ENCODE measurements at places on chromosomes 4 and X.
A peak's percentile ranks its signal among the peaks of the same experiment; 100 is the strongest.

GRCh38 chr4:90093526-90093925 is 33.7 kb upstream of the CCSER1 start:
- no peak for DNase-seq

DNA sequence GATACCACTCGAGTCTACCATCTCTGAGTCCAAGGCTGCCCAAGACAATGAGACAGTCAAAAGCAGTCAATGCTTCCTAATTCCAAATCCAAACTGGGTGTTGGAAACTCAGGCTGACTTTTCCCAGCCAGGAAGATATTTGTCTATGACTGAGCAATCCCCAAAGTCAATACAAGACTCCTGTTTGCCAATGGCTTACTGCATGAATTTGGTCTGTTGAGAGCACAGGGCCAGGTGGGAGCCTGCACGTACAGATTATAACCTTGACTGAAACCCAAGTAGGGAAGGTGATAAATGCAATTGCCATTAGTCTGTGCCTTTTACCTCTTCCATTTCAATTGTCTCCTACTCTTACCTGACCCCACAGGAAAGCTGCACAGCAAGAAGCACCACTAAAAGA is 72.6 kb upstream of the PPARGC1A start:
- no peak for DNase-seq

- no peak for DNase-seq
These were observed 136.0 kb downstream of the GABRB1 start for GRCh38 chr4:47167081-47168035.

DNA sequence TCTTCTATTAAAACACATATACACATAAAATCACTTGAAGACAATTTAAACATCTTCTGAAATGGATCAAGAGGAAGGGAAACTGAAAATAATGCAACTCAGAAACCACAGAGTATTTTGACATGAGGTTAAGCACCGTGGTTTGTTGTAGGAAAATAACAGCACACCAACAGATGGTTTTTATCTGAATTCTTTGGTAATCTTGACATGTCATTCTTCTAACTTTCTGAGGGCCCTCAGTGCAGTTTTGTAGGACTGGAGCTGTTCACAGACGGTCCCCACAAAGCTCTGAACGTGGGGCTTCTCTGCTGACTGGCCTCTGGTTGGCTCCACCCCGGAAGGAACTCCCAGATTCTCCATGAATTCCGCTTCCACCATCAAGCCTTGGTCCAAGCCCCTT is 16.0 kb upstream of the TLR8 start:
- DNase-seq, result no peak

DNA sequence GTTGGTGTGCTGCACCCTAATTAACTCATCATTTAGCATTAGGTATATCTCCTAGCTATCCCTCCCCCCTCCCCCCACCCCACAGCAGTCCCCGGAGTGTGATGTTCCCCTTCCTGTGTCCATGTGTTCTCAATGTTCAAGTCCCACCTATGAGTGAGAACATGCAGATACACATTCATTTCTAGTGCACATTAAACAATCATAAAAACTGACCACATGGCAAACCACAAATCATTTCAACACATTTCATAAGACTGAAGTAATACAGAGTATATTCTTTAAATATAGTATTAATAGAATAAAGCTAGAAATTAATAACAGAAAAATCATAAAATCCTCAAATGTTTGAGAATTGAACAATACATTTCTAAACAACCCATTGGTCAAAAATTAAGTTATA is 34.1 kb downstream of the PRKG2 start:
- DNase-seq, result no peak

DNA sequence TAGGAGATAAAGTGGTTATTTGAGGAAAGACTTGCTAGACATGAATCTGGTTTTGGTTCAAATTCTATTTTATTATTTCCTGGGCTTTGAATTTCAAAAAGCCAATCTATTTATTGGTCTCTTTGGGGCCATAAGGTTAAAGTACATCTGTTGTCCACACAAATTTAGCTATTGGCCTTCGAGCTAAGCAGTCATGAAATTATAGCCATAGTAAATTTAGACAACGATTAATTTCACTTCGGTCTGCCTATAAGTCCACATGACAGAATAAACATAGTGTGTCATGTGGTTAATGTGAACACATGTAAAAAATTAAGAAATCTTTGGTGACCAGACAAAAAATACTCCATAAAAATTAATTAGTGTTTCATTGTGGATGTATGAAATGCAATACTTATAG is 161.9 kb downstream of the PALLD start:
- no peak for DNase-seq

GRCh38 chr4:77012726-77013125 is 63.1 kb downstream of the CCNI start:
- no peak for DNase-seq

DNA sequence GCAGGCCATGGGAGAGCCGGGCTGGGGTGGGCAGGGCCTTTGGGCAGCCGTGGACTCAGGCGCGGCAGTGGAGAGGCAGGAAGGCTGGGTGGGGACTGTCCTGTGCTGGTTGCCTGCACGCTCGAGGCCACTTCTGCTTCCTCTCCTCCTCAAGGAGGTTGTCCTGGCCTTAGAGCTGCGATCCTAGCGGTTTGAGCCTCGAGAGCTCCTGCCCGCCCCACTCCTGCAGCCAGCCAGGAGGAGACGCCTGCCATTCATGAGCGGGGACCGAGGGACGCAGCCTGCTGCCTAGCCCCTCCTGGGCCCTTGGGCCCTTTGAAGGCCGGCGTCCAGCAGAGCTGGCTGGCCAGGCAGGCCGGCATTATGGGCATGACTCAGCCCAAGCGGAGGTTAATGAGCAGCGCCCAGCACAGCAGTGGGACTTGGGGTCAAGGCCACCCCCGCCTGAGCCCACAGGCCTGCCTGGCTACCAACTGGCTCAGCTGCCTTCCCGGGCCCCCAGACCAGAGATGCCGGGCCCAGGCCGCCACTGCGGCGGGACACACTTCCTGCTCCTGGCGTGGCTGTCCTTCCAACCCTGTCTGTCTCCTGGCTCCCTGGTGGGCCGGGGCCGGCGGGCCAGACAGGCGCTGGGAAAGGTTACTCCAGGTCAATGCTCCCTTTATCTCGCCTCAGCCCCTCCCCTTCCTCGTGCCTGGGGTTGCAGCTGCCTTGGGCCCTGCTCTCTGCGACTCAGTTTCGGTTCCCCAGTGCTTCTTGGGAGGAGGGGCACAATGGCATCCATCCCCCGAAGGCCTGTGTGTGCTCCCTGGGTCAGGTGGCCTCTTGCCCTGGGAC is 1.8 kb downstream of the ABCD1 start:
- DNase-seq, result peak; percentile 65

DNA sequence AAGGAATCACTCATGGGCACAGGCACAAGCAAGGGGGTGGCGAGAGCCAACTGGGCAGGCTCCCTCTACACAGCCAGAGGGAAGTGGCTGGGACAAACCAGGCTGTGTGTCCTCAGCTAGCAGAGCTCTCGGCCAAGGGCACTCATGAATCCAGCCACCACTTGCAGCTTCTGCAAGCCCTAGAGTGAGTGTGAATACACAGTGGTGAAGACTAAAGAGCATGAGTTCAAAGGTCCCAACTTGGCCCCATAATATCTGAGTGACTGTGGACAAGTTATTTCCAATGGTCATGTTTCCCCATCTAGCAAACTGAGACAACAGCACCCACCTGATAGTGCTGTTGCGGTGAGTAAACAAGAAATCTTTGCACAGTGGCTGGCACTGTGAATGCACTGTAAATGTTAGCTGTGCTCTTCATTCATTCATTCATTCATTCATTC is 51.7 kb downstream of the ADGRG2 start:
- DNase-seq, result no peak

- no peak for DNase-seq
These were observed 2.9 kb downstream of the MSANTD1 start for GRCh38 chr4:3251691-3252479.

DNA sequence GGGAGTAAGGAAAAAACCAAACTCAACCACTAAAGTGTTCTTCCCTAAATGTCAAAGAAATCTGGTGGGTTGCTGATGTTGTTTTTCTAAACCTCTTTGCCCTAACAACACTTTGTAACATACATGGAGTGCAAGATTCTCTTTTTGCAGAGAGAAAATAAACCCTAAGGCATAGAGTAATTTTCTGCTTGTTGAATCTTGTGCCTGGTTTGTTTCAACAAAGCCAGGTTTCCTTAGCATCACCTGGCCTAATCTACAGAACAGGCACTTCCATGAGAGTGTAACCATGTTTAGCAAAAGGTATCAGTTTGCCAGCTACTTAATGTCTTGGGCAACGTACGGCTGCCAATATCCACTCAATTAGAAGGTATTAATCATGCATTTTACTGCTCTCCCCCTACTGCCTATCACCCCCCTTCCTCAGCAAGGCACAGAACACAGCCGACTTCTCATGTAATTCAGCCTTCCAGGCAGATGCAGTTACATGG is 219.2 kb downstream of the MAML3 start:
- no peak for DNase-seq

- no peak for DNase-seq
These were observed 40.6 kb downstream of the ZNF81 start for GRCh38 chrX:47877327-47877726.

DNA sequence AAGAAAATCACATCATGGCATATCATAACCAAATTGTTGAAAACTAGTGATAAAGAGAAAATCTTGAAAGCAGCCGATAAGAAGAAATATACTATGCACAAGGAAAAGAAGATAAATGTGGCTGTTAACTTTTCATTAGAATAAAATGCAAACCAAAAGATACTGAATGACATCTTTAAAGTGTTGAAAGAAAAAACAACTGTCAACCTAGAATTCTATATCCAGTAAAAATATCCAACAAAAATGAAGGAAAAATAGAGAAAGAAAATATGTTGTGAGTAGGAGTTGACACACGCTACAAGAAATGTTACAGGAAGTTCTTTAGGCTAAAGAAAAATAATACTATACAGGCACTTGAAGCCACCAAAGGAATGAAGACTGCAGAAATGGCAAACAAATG is 82.0 kb downstream of the FAM184B start:
- no peak for DNase-seq

DNA sequence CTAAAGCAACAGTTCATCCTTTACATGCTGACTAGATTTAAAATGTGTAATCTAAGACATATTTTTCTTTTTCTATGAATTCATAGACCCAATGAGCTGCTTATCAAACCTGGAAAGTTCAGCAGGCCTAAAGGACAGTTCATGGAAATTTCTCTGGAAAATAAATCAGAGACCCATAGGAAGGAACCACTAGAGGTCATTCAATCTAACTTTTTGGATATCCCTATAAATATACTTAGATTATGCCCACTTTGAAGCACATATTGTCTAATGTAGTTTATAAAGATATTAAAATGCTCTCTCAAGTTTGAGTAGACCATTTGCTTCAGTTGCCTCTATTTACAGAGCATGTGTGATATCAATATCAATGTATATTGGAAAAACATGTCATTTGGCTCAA is 473.0 kb downstream of the FAT4 start:
- no peak for DNase-seq

DNA sequence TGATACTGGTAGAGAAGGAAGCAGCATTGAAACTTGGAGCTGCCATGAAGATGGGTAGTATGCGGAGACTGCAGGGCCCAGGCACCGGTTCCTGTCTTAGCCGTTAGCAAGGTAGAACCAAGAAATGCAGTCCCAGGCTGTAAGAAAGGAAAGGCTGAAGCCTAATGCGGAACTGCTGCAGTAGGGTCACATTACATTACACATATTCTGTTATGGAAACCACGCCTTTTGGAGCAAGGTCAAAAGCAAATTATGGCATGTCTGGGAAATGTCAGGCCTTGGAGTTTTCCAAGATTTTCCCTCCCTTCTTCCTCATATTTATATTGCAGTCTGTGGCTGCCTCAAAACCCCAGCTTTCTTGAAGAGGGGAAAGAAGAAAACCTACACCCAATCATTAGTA is 204.8 kb upstream of the RASGEF1B start:
- no peak for DNase-seq

DNA sequence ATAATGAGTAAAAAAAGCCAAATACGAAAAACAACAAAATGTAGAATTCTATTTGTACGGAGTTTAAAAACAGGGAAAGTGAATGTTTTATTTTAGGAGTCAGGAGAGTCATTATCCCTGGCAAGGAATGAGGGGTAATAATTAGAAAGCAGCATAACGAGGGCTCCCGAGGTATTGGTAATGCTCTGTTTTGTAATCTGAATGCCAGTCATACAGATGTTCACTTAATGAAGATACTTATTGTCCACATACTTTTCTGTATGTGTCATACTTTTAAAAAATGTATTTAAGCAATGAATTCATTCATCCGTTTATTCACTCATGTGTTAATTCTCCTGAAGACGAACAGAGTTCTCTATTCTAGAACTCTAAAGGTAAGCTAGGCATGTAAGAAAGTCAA is 87.8 kb upstream of the BMP2K start:
- DNase-seq, result no peak

DNA sequence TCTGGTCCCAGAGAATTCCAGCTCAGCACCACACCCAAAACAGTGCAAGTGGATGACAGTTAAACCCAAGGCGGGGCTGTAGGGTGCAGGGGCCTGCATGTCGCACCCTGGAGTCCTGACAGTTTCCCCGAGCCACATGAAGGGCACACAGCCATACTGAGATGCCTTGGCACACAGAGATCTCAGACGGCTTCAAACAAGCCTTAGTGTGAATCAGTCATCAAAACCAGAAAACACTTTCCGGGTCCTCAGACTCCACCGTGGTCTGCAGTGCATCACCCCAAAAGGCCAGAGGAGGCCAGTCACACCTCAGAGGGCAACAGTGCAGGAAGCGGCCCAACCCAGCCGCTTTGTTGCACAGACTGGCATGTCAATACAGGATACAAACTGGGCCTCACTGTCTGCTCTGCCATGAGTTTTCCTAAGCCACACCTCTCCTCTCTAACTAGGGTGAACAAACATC is 64.6 kb upstream of the ENPP6 start:
- DNase-seq, result peak; percentile 25

DNA sequence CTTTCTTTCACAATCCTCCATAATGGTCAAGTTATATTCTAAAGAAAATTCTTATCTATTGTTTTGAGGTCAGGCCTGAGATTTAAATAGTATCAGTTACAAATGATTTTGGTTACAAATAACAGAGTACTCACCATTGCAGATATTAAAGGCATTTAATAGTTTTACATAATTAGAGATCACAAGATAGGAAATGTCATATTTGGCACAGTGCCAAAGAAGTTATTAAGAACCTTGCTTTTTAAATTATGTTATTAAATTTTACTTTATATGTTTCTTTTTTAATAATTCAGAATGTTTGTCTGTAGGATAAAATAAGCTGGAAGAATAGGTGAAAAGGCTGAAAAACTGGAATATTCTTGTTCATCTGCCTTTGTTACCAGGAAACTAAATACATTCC is 1174.7 kb downstream of the PCDH18 start:
- no peak for DNase-seq

GRCh38 chr4:89995006-89995405 is 100.4 kb downstream of the MMRN1 start:
- DNase-seq, result no peak

DNA sequence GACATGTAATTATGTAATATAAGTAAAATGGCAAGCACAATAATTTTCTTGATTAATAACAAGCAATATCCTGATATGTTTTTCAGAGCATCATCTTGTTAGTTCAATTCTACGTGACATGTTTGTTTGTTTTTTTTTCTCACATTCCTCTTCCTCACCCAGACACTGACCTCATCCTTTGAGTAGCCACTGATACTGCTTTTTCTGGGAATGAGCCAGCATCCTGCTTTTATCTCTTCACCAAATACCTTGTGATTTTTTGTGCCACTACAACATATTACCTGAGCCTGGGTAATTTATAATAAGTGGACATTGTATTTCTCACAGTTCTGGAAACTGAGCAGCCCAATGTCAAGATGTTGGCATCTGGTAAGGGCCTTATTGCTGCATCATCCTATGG is 484.0 kb downstream of the NAF1 start:
- DNase-seq, result peak; percentile 6

- peak; percentile 18 for DNase-seq
These were observed 116.8 kb upstream of the SHISA3 start for GRCh38 chr4:42280327-42281095.

Data from dermis microvascular lymphatic vessel endothelial cell (primary cell).